ENCODE measurements at places on chromosomes 5 and 9.

GRCh38 chr9:38195737-38196161, 126.7 kb upstream of the SHB start:
- no peak for ATAC-seq

- no peak for ATAC-seq
Observed at GRCh38 chr5:74685979-74686631, 1.1 kb downstream of the HEXB start.

DNA sequence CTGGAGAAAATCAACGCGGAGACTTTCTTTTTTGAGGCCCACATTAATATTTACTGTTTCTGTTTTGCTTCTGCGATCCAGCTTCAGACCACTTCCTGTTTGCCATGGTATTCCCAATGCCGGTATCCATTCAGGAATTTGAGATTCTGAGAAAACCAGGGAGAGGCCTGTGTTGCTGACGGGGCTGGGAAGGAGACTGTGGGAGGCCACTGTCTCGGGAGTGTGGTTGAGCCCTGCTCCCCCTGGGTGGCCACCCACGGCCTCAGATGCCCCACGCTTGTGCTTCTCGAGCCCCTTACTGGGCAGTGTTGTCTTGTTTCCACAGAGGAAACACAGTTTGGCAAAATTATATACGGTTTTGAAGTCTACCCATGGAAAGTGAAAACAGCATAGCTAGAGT, 403.6 kb upstream of the IRX2 start:
- ATAC-seq: no peak

GRCh38 chr5:33921002-33921401, 15.2 kb upstream of the RXFP3 start:
- ATAC-seq: no peak

GRCh38 chr5:137075163-137075970, 423.8 kb downstream of the SPOCK1 start:
- peak; percentile 82 for ATAC-seq

GRCh38 chr9:27395484-27395921, 98.6 kb upstream of the EQTN start:
- peak; percentile 70 for ATAC-seq

DNA sequence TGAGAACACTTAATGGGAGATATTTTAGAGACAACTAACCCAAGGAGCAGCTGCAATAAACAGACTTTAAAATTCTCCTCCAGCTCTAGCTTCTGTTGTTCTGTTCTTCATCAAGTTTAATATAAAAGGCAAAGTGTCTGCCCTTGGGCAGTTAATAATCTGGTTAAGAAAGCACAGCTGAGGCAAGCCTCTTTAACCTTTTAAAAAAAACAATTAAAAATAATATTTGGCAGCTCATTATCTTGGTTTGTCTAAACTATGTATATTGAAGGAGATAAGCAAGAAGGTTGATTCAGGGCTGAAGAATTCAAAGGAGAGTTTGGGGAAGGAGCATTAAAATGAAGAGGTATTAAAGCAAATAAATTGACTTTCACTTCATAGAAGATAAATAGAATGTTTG, 75.4 kb downstream of the TSSK1B start:
- ATAC-seq: no peak

GRCh38 chr5:81756016-81756415, 5.1 kb upstream of the SSBP2 start:
- ATAC-seq: no peak

- ATAC-seq: peak; percentile 32
Observed at GRCh38 chr5:52743529-52743928, 44.2 kb upstream of the ITGA1 start.

GRCh38 chr9:93263334-93264229, 79.6 kb downstream of the WNK2 start:
- ATAC-seq: no peak

DNA sequence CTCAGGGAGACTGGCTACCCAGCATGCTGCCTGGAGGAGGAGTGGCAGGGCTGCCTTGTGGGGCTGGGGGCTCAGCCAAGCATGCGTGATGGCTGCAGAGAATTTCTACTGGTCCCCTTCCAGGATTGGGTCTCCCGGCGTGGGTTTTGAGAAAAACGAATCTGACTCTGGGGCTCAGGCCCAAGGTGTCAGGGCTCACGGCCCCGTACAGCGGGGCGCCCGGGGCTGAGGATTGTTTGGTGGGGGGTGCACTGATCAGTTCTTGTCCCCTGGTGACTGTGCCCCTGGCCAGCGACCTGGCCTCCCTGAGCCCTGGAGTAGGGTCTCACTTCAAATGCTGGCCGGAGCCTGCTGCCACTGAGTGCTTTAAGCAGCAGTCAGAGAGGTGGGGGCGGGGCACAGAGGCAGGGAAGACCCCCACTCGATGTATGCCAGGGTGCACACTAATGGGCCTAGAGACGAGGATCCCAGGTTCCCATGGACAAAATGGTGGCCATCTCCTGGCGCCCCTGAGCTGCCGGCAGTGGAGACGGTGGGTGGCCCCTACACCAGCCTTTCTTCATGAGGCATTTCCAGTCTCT, 45.5 kb upstream of the RNU6ATAC start:
- ATAC-seq: no peak

DNA sequence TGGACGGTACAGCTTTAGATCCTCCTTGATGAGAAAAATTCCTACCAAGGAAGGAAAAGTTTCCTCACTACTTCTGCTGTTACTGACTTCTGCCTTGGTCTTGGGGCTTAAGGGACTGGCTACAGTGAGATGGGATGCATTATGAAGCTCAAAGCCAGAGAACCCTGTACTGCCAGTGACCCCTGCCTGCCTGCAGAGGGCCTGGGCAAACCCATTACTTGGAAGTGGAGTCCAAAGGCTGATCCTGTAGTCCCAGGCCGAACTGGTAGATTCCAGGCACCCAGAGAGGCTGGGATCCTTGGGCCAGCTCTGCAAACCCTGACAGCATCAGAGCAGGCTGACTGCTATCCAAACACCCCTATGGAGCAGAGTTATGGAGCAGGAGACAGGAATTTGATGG, 25.7 kb upstream of the NR5A1 start:
- no peak for ATAC-seq

GRCh38 chr9:124675261-124676158, 95.6 kb downstream of the NR6A1 start:
- peak; percentile 48 for ATAC-seq

- no peak for ATAC-seq
Observed at GRCh38 chr5:60977956-60978737, 33.1 kb downstream of the NDUFAF2 start.

DNA sequence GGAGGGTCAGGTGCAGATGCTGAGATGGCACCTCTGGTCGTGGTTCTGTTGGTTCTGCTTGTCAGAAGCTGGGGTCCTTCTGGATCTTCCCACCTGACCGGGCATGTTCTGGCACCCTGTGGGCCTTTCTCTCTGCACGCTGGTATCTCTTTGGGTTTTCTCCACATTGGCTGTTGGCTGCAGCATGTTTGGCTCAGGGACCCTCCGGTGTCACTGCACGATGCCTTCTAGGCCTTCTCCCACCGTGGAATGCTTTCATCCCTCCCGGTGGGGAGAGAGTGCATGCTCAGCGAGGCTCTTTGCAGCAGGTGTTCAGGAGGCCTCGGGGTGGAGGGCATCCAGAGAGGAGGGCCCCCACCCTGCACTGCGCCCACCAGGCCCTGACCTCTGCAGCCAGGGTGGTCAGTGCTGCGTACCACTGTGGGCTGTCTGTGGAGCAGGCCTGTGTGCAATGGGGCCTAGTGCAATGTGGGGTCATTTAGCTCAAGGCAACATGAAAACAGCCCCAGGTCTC, 119.4 kb downstream of the WNK2 start:
- ATAC-seq: no peak

DNA sequence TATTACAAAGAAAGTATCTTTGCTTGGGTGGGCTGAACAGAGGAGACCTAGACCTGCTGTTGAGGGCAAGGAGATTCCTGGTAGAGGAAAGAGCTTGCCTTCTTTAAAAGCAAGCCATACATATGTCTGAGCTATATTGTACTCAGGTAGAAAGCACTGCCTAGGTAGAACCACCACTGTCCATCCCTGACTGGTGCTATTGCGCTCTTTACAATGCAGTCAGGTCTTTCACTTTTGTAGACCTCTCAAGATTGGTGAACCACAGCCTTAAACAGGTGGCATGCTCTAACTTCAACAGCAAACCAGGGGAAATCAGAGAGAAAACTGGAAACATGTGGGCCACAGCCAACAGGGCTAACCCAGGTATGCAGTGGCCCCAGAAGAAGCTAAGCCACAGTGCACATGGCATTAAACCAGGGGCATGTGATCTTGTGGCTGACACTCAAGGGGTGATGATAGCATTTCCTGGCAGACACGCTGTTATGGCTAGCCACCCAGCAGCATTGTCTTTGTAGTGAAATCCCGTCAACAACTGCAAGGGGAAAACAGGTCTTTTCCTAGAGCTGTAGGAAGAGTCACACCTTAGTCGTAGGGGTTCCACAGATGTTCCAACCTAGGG, 253.9 kb upstream of the PCSK5 start:
- no peak for ATAC-seq

- peak; percentile 40 for ATAC-seq
Observed at GRCh38 chr5:104297076-104297475, 734.5 kb upstream of the NUDT12 start.

DNA sequence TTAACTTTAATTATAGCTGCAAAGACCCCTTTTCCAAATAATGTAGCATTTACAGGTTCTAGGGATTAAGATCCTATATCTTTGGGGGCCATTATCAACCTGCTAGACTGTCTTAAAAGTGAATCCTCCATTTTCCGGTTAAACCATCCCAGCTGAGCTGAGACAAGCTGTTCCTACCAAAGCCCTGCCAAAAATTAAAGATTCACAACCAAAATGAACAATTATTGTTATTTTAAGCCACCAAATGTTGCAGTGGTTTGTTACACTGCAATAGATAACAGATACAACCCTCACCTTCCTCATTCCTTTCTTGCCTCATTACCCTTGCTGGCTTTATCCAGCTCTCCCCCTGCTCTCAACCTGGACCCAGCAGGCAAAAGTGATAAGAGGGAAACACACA, 343.4 kb downstream of the CDK5RAP2 start:
- no peak for ATAC-seq

- ATAC-seq: no peak
Observed at GRCh38 chr5:52587131-52587530, 200.6 kb upstream of the ITGA1 start.

GRCh38 chr5:150305557-150305956, 2.9 kb upstream of the ARSI start:
- no peak for ATAC-seq

GRCh38 chr5:153460421-153460820, 30.0 kb upstream of the GRIA1 start:
- ATAC-seq: no peak

DNA sequence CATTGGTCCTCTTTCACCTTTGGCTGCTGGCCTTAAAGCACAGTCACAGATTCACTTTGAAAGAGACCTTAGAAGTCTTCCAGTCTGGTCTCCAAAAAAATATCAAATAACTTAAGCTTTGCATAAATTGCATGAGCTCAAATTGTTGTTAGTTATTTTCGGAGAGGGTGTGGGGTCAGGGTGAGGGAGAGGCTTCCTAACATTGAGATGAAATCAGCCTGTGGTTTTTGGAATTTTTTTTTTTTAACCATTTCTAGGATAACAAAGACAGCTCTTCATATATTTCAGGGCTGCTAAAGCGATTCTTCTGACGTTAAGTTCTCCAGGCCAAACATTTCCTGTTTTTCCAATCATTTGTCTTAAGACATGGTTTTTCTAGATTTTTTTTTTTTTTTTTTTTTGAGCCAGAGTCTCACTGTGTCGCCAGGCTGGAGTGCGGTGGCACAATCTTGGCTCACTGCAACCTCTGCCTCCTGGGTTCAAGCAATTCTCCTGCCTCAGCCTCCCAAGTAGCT, 4.5 kb downstream of the OCLN start:
- ATAC-seq: no peak
